ENCODE measurements at places on chromosomes 7 and 10.

- no peak for DNase-seq
Observed at GRCh38 chr10:114548662-114549061, 109.4 kb downstream of the ABLIM1 start.

GRCh38 chr10:124966008-124966407, 24.1 kb downstream of the ZRANB1 start:
- DNase-seq = no peak

GRCh38 chr10:78178940-78179339, 145.3 kb downstream of the RPS24 start:
- no peak for DNase-seq

GRCh38 chr10:123934846-123935245, 43.2 kb upstream of the CPXM2 start:
- DNase-seq = no peak

GRCh38 chr7:82141427-82141826, 302.1 kb downstream of the CACNA2D1 start:
- DNase-seq = no peak

DNA sequence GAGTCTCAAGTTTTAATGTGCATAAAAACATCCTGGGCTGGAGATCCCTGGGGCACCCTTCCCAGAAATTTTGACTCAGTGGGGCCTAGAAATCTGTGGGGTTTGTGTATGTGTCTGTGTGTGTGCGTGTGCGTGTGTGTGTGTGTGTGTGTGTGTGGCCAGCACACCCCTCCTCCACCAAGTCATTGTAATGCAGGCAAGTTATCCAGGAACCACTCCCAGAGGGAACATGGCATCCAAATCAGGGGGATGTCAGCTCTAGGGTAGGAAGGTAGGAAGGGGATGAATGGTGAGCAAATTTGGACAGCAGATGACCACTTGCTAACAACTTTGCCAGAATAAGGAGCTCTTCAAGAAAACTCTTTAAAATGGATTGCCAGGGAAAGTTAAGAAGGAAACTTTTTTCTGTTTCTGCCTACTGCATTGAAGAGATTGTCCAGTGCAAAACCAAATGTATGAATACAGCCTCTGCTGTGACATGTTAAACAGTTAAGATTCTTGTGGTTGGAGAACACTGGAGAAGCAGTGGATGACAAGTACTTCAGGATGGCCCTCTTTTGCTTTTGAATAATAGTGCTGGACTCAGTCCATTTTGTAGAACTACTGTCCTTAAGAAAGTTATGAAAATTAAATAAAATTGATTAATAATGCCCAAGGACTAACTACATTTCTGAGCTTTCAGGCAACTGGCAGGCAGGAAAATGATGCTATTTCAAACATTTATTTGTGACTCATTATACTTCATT, 12.3 kb downstream of the STAMBPL1 start:
- no peak for DNase-seq

DNA sequence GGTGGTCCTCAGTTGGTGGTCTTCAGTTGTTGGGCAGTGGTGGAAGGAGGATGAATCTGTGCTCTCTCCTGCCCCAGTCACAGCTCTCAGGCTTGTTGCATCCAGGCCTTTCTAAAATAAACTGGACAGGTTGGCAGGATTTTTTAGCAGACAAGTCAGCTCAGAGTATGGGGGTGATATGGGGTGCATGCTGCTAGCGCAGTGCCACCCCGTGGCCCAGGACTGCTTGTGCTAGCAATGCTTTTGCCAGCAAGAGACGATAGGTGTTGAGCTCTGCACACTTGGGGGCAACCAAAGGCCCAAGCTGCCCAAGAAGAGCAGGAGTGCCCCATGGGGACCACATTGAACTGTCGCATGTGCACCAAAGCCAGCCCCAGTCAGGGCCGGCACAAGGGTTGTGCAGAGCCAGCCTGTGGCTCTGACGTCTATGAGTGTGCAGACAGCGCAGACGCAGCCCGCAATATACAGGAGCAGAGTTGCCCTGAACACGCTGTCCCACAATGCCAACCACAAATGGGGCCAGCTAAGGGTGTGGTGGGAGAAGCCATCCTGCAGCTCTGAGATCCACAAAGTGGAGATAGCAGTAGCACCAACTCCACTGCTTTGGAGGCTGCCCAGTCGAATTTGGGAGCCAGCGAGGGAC, 49.8 kb upstream of the PDSS1 start:
- no peak for DNase-seq

DNA sequence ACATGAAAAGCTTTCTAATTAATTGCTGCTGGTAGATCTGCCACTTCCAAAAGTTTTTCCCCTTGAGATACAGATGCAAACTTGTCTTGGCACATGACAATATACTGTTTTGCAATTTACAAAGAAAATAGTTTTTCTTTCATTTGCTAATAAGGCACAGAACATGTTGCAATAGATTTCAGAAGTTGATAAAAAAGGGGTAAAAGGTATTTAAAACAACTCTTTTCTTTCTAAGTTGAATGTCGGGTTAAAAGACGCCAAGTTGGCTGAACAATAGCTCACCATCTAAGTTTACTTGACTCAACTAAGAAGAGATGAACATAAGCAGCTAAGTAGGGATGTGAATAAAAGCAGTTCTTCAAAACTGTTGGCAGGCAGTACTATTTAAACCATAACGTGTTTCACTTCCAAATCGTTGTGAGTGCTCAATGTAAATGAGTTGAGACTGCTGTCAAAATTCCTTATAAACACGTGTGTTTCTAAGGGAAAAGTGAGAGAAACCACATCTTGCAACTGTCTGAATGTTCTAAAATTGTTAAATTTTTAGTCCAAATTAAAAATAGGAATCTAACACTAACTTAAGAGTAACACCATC, 14.5 kb upstream of the THSD7A start:
- no peak for DNase-seq

DNA sequence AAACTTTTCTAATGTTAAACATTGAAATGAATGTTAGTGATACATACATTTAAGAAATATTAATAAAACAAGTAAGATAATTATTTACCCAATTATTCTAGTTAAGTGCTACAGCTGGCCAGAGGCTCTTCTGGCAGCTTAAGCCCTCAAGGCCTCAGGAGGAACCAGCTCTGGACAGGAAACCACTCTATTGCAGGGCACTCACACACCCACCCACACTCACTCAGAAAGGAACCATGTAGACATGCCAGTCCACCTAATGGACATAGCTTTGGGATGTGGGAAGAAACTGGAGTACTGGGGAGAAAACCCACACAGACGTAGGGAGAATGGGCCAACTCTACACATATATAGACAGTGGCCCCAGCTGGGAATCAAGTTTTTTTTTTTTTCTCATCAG, 28.2 kb downstream of the UMAD1 start:
- DNase-seq = no peak

DNA sequence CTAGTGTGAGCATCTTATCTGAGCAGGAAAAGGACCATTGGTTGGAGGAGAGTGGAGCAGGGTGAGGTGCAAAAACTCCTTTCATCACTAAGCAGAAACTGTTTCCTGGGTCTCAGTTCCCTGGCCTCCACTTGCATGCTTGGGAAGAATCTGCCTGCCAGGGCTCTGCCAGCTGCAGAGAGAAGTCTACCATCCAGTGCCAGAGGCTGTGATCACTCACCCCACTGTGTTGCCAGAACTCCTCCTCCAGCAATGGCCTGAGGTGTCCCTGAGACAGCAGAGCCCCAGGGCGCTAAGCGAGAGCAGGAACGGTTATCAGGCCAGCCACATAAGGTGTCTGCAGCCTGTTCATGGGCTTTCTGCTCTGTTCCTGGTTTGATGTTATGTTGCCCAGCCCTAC, 991.4 kb downstream of the CCSER2 start:
- no peak for DNase-seq

GRCh38 chr10:75597773-75598440, 166.5 kb downstream of the LRMDA start:
- DNase-seq = no peak

DNA sequence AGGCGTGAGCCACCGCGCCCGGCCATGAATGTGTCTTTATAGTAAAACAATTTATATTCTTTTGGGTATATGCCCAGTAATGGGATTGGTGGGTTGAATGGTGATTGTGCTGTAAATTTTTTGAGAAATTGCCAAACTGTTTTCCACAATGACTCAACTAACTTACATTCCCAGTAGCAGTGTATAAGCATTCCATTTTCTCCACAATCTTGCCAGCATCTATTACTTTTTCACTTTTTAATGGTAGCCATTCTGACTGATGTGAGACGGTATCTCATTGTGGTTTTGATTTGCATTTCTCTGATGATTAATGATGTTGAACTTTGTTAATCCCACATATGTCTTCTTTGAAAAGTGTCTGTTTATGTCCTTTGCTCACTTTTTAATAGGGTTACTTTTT, 1187.9 kb downstream of the XPNPEP1 start:
- no peak for DNase-seq

GRCh38 chr7:114087653-114088469, 169.1 kb upstream of the PPP1R3A start:
- no peak for DNase-seq

DNA sequence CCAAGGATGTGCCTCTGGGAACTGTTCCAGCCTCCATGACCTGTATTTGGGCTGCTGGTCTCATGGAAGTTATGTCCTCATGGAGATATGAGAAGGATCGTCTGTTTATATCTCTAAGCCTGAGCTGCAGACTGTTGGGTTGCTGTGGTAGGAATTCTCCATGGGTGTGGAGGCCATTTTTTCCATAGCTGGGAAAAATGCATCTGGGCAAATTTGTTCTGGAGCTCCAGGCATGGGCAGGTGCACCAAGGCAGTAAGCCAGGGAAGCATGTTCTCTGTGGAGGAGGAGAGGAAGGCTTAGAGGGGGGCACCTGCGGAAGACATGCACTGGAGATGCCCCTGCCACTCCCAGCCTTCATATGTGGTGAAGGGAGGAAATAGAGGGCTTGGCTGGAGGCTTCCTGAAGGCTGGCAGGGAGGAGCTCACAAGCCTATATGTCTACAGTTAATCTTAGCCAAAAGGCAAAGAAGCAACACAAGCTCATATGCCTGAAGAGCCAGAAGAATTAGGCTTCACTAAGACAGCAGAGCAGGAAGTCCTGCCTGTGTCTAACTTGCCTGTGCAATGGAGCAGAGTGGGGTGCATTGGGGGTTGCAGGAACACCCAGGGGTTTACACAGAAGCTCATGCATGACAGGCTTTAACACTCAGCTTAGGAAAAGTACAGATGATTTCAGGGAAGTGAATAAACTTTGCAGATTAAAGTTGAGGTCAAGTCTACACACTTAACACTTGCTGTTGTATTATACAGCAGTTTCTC, 35.1 kb upstream of the CXCL12 start:
- no peak for DNase-seq

- peak; percentile 50 for DNase-seq
Observed at GRCh38 chr10:112958275-112958995, 8.4 kb downstream of the TCF7L2 start.

- DNase-seq = no peak
Observed at GRCh38 chr7:96598421-96598820, 111.2 kb downstream of the SEM1 start.

GRCh38 chr10:22453948-22454591, 108.8 kb downstream of the SPAG6 start:
- DNase-seq = no peak

GRCh38 chr10:15860692-15861201, 440 bp upstream of the MINDY3 start:
- DNase-seq = no peak

GRCh38 chr7:139531094-139531493, 7.6 kb downstream of the CLEC2L start:
- no peak for DNase-seq

DNA sequence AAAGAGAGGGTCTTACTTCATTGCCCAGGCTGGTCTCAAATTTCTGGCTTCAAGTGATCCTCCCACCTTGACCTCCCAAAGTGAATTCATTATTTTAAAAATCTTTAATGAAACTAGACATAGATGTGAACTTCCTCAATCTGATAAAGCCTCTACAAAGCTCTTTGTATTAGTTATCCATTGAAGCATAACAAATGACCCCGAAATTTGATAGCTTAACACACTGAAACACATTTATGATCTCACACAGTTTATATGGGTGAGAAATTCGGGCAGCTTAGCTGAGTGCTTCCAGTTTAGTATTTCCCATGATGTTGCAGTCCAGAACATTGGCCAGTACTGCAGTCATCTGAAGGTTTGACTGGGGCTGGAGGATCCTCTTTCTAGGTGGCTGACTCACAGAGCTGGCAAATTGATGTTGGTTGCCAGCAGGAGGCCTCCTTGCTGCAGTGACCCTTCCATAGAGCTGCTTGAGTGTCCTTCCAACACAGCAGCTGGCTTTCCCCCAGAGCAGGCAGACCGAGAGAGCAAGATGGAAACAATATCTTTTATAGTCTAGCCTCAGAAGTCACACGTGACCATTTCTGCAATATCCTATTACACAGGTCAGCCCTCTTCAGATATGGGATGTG, 16.6 kb upstream of the WNT8B start:
- DNase-seq = no peak

DNA sequence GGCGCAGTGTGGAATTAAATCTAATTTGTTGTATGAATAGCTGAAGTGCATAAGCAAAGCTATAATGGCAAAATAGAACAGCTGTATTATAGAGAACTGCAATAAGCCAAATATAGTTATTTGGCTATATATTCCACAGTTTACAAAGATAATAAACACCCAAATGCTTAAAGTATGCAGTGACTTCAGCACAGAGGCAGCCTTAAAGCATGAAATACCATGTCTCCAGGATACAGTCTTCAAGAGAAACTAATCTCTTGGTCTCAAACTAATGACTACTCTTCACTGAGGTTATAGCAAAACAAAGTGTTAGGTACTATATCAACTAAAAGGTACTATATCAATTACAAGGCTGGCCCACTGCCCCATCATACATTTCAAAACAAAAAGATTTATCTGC, 48.0 kb downstream of the NT5C2 start:
- DNase-seq = no peak

GRCh38 chr10:24708081-24708480, 15.6 kb downstream of the ARHGAP21 start:
- DNase-seq = no peak

DNA sequence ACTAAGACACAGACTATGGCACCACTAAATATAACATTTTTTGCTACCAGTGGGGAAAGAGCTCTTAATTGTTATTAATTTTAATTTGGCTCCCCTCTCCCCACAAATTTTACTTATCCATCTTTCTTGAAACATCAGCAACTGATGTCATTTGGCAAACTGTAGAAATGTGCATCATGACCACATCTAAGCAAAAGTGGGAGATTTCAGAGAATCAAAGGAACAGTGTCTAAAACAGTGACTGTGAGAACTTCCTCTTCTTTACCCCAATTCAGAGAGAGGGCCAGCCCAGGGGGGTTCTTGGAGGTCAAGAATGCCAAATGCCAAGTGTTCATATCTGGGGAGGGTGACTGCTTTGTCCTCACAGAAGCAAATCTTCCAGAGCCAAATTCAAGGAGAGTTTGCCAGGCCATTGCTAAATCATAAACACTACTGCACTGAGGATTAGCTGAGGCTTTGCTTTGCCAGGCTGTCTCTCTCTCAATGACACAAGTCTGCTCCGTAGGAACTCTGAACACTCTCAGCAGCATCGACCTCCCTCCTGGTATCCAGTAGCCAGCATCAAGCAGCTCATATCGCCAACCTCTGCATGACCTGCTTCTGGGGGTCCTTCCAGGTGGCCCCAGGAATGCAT, 65.6 kb downstream of the ITIH5 start:
- no peak for DNase-seq

GRCh38 chr10:100186253-100187212, 704 bp upstream of the ERLIN1 start:
- DNase-seq = no peak
